Nucleus accumbens (tissue), 56 donors: ENCODE measurements at places on chromosomes 16 and 17.

- DNase-seq: no peak
These were observed 12.5 kb downstream of the NTAN1 start for GRCh38 chr16:15043344-15043743.

DNA sequence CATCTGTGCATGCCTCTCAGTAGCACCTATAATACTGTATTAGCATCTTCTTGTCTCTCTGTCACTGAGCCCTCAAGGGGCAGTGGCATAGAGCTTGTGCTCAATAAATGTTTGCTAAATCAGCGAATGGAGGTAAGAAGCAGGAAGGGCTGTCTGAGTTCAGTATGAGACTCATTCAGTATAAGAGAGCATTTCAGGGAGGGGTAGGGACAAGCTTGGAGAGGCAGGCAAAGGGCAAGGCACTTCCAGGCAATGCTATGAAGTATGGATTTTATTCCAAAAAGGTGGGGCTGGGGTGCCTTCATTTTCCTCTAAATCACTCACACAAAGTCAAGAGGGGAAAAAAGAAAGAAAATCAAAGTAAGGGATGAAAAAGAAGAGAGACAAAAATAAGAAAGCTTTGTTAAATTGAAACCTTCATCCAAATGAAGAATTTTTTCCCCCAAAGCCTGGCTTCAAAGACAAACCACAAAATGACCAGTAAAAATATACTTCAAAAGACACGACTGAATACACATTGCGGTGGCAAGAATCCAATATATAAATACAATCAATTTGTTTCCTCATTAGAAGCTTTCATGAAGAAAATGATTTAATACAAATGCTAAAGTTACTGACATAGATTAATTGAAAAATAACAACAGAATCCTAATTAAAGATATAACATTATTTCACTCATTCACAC is 51.2 kb downstream of the SKAP1 start:
- no peak for DNase-seq

- no peak for DNase-seq
These were observed 39.4 kb downstream of the TIMM22 start for GRCh38 chr17:1036171-1036844.

DNA sequence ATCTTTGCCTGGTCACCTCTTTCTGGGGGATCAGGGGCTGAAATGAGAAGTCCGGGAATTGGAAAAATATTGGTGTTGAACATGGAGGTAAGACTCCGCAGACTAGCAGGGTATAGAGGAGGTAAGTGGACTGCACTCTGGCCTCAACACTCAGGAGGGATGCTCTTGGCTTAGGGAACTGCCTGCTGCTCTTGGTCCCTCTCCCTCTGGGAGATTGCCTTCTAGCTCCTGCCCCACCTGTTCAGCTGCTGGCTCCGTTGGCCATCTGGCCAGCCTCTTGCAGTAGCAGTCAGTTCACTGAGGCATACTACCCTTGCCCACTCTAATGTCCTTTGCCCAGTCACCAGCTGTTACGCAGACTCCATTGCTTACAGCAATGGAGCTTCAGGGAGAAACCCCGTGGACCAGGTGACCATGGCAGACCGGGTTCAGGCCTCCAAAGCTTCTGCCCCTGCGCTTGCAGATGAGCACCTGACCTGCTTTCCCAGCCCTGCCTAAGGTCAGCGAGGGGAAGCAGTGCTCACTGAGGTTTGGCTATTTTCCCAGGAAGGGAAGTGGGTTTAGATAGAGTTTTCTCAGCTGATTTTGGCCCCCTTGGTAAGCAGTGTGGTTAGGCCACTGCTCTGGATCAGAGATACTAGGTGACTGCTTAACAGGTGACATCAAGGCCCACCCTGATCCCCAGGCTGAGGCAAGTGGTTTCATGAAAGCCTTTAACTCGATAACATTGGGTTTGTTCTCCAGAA is 11.9 kb downstream of the CDK5RAP3 start:
- no peak for DNase-seq

- DNase-seq: no peak
These were observed 25.0 kb downstream of the TAC4 start for GRCh38 chr17:49822829-49823228.

DNA sequence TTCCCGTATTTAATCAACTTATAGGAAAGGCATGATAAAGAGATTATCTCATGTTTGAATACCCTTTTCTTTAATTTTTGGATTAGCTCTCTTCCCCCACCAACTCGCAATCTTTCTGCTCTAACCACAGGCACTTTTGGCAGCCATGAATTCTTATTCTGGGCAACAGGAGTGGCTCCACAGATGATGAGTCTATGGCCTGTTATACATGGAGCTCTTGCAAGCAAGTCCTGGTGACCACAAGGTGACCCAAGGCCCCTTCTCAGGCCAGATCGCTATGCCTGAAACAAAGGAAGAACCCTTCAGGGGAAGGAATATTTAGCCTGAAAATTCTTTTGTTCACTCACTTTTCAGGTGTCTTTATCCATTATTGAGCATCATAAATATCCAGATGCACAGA is 10.8 kb upstream of the ZNF267 start:
- no peak for DNase-seq

DNA sequence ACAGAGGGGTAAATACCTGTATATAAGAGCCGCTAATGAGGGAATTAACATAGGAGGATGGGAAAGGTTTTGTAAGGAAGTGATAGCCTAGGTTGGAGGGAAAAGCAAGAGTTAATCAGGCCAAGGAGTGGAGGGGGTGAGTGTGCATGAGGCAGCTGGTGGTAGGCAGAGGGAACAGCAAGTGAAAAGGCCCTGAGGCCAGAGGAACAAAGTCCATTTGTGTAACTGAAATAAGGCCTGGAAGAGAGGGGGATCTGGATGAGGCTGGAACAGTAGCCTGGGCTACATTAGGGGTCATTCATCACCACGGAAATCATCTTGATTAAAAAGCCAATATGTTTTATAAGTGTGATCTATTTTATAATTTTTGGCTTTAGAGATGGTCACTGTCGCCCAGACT is 45.7 kb downstream of the FZD2 start:
- no peak for DNase-seq

DNA sequence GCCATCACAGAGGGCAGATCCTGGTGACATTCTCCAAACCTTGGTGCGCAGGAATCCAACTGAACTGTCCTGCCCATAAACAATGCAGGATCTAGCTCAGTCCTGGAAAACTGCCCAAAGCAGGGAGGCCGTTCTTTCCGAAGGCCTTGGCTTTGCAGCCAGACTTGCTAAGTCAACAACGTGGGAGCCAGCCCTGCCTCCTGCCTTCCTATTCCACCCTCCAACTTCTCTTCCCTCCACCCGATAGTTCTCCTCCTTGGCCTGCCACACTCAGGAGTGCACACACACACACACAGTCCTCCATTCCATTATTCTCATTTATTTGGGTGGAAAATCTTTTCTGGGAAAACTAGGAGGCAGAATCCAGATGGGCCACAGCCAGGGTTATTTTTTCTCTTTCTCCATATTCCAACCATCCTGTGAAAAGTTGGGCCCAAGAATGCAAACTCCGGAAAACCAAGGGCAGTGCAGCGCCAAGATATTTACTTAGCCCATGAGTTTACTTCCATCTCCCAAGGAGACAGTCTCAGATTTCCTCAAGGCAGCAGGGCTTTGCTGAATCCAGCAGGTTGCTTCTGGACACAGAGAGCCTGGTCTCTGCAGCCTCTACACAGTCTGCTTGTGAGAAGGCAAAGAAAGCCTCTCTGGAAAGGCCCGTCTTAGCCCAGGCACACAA is 15.8 kb downstream of the COPRS start:
- peak; percentile 27 for DNase-seq

- no peak for DNase-seq
These were observed 55.7 kb downstream of the LYRM1 start for GRCh38 chr16:20956319-20956718.

- DNase-seq: no peak
These were observed 183.6 kb downstream of the IRF8 start for GRCh38 chr16:86082418-86083030.

- no peak for DNase-seq
These were observed 31.4 kb upstream of the GFOD2 start for GRCh38 chr16:67750466-67750865.

GRCh38 chr17:81200201-81200600 is 22.6 kb downstream of the CEP131 start:
- DNase-seq: no peak

GRCh38 chr17:80732268-80732667 is 187.6 kb downstream of the RPTOR start:
- DNase-seq: no peak

GRCh38 chr16:15907863-15908478 is 19.6 kb upstream of the CEP20 start:
- DNase-seq: no peak

- DNase-seq: no peak
These were observed 2.2 kb downstream of the HOXB2 start for GRCh38 chr17:48542698-48543106.

DNA sequence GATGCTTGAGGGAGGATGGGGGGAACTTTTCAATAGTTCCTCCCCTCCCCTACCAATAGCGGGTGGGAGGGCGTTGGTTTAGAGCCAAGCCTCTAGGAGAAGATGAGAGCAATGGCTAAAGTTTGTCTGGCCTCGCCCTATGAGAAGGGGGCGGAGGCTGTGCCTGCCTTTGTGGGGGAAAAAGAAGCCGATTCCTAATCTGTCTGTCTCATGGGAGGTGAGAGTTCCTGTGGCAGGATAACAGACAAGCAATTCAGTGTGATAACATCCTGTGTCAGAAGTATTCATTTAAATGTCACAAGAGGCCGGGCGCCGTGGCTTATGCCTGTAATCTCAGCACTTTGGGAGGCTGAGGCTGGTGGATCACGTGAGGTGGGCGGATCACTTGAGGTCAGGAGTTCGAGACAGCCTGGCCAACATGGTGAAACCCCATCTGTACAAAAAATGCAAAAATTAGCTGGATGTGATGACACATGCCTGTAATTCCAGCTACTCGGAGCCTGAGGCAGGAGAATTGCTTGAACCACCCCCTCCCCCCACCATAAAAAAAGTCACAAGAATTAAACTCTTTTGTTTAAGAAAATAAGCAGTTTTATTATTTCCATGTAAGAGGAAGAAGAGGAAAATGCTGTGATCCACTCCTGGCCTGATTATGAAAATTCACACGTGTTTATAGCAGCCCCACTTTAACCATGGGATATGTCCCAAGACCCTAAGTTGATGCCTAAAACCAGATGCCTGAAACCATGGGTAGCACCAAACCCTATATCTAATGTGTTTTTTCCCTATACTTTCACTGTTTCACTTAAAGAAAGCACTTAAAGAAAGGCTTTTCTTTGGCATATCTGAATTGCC is 1.7 kb downstream of the SLFN5 start:
- DNase-seq: no peak

DNA sequence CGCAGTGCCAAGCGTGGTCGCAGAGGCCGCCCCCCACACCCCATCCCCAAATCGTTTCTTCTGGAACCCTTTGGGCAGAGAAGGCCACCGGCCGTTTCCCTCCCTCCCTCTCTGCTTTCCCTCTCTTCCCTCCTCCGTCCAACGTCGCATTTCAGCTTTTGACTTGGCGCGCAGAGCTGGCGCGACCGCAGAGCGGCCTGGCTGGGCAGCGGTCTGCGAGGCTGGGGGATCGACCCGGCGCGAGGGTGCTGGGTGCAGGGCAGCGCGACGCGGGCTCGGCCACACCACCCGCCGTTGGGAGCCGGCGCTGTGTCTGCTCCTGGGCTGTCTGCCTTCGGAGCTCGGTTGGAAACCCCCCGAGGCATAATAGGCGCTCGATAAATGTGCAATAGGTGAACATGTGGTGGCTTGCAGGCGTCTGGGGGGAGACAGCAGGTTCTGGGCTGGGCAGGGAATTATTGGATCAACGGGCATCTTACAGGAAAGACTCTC is 2.8 kb upstream of the NTN3 start:
- DNase-seq: no peak

DNA sequence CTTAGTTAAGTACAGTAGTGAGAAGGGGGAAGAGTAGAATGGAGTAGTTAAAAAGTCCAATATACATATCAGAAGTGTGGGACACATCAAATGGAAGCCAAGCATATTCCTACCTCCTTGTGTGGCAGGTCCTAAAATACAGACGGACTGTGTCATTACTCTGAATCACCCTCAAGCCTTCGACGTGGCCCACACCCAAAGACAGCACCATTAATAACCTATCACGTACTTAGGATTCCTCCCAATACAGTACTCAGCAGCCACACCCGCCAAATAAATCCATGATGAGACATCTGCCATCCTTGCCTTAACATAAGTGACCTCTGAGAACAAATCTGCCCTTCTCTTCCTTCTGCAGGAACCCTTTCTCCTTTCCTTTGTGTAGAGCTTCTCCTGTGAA is 38.9 kb downstream of the UBE2G1 start:
- DNase-seq: no peak

DNA sequence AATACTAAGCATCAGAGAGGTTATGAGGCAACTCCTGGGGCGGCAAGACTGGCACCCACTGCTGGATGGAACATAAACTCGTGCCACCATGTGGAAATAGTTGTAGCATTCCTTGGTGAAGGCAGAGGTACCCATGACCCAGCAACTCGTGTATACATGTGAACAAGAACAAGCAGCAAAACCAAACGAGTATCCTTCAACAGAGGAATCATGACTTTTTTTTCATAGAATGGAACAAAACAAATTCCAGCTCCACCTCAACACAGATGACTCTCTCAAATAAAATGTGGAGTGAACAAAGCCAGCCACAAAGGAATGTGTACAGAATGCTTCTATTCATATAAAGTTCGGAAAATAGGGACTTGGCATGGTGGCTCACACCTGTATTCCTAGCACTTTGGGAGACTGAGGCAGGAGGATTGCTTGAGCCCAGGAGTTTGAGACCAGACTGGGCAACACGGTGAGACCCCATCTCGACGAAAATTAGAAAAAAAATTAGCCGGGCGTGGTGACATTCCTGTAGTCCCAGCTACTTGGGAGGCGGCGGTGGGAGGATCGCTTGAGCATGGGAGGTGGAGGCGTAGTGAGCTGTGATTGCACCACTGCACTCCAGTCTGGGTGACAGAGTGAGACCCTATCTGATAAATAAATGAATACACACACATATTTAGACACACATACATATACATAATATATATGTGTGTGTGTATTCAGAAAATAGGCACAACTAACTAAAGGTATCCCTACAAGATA is 35.3 kb downstream of the B9D1 start:
- no peak for DNase-seq

DNA sequence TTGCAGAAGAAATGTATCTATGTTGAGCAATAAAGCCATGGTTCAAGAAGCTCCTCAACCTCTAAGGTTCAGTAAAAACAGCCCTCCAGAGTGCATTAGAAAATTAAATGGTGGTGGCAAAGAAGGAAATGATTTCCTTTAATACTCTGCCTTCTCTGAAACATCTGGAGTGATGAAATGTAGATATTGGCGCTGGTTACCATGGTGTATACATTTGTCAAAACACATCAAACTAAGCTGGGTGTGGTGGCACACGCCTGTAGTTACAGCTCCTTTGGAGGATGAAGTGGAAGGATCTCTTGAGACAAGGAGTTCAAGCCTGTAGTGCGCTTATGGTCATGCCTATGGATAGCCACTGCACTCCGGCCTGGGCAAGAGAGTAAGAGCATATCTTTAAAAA is 6.0 kb downstream of the CAPNS2 start:
- no peak for DNase-seq

GRCh38 chr17:45316434-45317110 is at the start of gene MAP3K14:
Gene MAP3K14, minus strand, starts transcription at chr17:45317020. Its CDS starts 26,275 bp downstream, at chr17:45290745.
- DNase-seq: peak; percentile 71
